ENCODE measurements at places on chromosomes 5 and 9.

GRCh38 chr5:34586117-34586885 lies 69.8 kb upstream of the RAI14 start:
- DNase-seq, result no peak

GRCh38 chr5:134171972-134172371 lies 4.8 kb downstream of the SKP1 start:
- DNase-seq, result no peak

GRCh38 chr9:133042676-133043075 lies 11.9 kb downstream of the GTF3C5 start:
- no peak for DNase-seq

DNA sequence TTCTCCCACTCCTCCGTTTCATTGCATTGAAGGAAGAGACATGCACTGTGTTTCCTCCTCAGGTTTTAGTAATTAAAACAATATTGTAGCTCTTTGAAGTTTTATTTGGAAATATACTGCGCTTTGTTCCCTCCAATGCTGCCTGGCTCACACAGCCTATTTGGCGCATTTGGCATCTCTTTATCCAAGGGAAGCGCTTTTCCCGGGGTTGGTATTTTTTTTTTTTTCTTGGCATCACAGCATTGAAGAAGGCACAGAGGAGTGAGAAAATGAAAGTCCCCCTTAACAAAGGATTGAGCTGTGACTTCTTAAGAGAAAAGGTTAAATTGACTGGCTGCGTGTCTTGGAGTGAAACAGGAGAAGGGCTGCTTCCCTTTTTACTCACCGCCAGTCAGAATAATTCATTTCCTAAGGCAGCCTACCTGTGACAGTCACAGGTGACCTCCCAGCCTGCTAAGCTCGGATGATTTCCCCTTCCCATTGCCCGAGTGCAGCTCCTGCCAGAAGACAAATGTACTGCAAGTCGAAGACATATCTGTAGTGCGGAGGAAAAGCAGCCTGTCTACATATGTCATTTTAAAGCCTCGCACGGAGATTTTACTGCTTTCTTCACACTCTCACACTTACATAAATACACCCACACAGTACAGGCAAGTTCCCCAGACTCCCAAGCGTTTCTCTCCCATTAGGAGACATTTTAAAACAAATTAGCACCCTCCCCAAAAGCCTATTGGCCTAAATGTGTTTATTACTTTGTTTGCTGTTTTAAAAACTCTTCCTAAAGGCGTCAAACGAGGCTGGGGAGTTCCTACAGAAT lies 665.5 kb upstream of the ZNF608 start:
- no peak for DNase-seq

DNA sequence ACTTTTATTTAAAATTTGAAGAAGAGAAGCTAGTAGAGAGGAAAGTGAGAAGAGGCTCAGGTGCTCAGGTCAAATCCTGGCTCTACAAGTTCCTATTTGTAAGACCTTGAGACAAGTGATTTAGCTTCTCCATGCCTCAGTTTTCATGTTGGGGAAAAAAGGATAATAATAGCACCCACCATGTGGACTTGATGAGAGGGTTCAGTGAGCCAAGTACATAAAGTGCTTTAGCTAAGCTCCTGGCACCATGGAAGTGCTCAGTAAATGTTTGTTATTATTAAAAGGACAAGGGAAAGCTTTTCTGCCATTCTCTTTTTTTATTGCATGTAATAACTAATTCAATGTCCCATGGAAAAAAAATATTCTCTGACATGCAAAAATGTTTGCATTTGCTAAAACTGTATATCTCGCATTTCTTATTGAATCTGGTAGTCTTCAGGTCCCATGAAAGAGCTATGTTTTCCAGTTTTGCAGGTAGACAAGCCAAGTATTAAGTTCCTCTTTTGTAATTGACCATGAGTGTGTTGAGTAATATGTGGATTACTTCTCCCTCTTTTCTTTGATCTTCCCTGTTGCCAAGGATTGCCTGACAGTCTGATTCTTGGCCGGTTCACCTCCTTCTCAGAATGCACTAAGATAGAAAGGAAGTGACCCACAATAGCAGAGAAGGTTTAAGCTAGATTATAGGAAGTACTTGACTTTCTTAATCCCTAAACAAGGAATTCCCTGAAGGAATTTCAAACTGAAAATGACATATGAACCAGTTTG lies 45.6 kb upstream of the TRIM32 start:
- DNase-seq, result no peak

DNA sequence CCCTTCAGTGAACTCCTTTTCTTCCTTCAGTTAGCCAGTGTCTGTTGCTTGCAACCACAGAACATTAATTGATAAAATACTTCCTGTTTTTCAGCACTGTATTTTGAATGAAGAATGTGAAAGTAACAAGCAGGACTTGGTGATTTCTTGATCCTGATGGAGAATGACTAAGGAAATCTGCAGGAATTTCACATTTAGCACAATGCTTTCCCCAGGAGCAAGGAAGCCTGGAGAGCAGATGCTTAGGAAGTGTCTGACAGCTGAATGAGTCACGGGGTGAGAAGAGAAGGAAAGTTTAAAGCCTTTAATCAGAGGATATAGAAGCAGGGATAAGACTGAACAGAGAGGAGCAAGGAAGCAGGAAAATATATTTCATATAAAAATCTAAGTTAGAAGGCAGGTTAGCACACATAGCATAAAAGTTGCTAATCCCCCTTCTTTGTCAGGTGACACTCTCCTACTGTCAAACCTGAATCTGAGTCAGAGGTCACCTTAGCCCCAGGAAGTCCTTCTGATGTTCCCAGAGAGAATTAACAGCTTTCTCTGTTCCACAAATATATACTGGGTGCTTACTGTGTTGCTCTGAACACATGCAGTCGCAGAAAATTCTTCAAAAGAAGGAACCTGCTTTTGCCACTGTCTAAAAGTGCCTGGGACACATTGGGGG lies 59.7 kb downstream of the GNA14 start:
- no peak for DNase-seq

- no peak for DNase-seq
These were observed 44.4 kb downstream of the CAST start for GRCh38 chr5:96706433-96707111.

GRCh38 chr9:27333241-27334052 lies 36.5 kb upstream of the EQTN start:
- DNase-seq, result peak; percentile 35

DNA sequence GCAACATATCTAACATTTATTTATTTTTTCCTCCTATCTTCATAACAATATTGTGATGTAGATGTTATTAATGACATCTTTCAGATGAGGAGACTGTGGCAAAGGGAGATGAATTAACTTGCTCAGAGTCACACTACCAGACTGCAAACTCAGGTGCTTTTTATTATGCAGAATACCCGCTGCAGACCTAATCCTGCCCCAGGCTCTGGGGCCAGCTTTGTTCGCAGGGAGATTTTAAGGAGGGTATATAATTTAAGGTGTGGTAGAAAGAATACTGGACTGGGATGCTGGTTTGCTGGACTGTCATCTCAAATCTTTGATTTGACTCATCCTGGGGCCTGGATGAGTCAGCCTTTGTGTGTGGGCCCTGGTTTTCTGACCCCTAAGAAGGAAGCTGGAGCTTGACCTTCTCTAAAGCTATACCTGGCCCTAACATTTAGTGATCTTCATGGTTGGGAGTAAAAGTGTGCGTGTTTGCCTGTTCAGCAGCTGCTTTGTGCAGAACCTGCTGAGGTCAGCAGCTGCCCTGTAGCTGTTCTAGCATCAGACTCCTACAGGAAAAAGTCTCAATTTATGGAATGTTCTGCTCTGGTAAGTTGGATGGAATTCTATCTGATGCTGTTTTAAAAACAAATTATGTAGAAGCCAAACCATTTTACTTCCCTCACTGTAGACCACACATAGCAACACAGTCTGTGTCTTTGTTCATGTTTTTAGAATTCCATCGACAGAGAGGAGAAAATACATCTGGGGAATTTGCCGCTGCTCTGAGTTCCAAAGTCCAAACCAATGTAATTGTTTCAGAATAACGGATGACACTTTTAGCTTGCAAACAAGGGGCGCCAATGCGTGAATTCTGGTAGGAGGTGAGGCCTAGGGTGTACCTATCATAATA lies 4.5 kb downstream of the SLC36A1 start:
- DNase-seq, result no peak

- no peak for DNase-seq
These were observed 57.3 kb downstream of the GADD45G start for GRCh38 chr9:89661956-89662717.

GRCh38 chr9:72539824-72540347 lies 18.5 kb downstream of the TMC1 start:
- no peak for DNase-seq

- DNase-seq, result no peak
These were observed 54.8 kb downstream of the RNF38 start for GRCh38 chr9:36345103-36345846.

Measured in activated T-cell treated with anti-CD3 and anti-CD28 coated beads, Interleukin-2, amount 50 U/mL, for 4 hours (primary cell).